ENCODE measurements at places on chromosomes 6 and 20.

GRCh38 chr6:42168650-42169049, 4.5 kb upstream of the GUCA1A start:
- DNase-seq, result no peak

DNA sequence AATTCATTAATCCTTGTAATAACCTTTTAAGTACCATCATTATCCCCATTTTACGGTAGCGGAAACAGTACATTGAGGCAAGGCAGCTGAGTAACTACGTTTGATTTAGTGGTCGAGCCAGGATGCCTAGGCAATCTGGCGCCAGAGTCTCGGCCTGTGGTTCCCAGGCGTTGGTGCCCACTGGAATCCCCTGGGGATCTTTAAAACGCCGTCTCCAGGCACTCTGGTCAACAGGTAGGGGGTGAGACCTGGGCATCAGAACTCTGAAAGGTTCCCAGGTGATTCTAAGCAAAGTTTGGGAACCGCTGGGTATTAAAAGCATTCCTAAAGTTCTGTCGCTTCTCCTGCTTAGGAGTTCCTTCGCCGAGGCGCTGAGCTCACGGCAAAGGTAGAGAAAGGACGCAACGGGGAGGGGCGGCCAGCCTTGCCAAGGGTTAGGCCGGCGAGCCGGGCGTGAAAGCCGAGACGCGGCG, 939 bp downstream of the DTNBP1 start:
- no peak for DNase-seq

DNA sequence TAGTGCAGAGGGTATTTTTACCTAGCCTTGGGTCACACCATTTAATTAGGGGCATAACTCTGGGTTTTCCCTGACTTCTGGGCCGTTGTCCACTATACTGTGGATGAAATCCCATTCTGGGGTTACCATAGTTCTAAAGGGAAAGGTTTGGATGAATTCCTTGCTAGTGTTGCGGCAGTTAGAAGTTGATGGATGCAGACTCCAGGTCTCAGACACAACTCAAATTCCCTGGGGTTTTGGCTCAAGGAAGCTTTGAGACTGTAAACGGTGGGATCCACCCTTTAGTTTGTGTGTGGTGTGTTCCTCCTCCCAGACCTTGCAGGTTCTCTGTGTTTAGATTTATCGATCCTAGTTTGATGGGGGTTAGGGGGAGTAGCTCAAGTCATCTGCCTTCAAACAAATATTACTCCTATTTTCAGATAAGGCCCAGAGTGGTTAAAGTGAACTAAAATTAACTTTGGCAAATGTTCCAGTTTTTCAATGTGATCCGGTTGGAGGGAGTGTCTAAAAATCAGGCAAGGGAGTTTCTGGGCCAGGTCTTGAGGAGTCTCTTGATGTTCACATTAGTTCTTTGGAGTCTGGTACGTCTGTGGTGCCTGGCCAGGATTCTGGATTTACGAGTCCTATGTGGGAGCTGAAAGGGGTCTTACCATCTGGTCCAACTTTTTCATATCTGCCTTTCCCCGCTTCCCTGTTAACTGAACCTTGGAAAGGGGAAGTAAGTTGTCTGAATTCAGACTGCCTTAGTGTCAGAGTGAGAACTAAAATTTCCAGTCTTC, 1.5 kb downstream of the RALY start:
- no peak for DNase-seq

DNA sequence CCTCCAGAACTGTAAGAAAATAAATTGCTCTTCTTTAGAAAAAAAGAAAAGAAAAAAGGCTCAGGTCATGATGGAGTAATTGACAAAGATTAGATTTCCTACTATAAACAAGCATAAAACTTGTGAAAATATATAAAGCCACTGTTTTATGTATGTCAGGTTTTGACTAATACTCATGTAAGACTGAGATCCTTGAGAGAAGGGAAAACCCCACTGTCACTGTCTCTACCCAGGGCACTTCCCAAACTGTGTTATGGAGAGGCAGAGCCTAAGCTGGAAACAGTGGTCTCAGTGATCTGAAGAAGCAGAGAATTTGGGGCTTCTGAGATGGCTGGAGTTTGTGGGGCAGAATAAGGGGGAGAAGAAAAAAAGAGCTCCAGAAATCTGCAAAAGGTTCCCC, 7.6 kb downstream of the ACAT2 start:
- no peak for DNase-seq

- DNase-seq, result no peak
These were observed 20.9 kb upstream of the MCM3 start for GRCh38 chr6:52305411-52305810.

DNA sequence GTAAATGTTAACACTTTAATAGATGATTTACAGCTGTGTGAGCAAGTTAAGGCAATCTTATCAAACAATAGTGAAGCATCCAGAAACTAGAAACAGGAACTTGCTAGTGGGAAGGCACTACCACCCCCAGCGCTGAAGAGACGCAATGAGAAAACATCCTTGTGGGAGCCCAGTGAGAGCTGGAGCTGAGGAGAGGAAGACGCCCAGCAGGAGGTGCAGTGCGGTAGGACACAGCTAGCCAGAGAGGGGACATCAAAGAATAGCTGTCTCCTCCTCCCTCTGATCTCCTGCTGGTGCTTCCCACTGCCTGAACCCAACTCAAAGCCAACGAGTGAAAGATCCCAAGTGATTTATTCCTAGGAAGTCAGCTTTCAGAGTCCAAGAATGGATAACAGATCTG, 140.3 kb downstream of the COL12A1 start:
- no peak for DNase-seq

- no peak for DNase-seq
These were observed 197.3 kb downstream of the CENPW start for GRCh38 chr6:126537061-126537816.

- DNase-seq, result no peak
These were observed 637 bp downstream of the TFB1M start for GRCh38 chr6:155313602-155314091.

DNA sequence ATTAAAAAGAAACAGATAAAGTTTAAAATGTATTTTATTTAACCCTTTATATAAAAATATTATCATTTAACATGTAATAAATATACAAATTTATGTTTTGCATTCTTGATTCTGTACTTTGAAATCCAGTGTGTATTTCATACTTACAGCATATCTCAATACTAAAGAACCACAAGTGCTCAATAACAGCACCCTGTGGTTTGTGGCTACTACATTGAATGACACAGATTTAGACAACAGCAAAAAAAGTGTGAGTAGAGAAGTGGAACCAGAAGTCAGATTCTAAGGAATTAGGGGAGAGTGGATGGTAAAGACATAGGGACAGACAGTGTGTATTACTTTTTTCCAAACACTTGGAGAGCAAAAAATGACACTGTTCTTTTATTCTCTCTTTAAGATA, 524.5 kb downstream of the BMP2 start:
- DNase-seq, result no peak

- DNase-seq, result no peak
These were observed 83.0 kb downstream of the SCAND1 start for GRCh38 chr20:35871259-35871771.

DNA sequence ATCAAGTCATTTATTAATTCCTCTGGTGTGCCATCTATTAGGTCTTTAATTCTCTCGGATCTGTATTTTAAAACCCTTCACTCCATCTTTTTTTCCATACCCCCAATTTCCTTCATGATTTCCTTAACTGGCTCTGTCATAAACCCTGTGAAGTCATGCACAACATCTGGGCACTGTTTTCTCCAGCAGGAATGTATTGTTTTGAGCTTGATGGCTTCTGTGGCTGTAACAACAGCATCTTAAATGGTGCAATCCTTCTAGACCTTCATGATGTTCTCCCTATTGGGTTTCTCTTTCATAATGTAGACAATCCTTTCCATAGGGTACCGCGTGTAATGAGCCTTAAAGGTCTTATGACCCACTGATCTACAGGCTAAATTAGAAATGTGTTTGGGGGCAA, 29.0 kb downstream of the CDK19 start:
- no peak for DNase-seq

DNA sequence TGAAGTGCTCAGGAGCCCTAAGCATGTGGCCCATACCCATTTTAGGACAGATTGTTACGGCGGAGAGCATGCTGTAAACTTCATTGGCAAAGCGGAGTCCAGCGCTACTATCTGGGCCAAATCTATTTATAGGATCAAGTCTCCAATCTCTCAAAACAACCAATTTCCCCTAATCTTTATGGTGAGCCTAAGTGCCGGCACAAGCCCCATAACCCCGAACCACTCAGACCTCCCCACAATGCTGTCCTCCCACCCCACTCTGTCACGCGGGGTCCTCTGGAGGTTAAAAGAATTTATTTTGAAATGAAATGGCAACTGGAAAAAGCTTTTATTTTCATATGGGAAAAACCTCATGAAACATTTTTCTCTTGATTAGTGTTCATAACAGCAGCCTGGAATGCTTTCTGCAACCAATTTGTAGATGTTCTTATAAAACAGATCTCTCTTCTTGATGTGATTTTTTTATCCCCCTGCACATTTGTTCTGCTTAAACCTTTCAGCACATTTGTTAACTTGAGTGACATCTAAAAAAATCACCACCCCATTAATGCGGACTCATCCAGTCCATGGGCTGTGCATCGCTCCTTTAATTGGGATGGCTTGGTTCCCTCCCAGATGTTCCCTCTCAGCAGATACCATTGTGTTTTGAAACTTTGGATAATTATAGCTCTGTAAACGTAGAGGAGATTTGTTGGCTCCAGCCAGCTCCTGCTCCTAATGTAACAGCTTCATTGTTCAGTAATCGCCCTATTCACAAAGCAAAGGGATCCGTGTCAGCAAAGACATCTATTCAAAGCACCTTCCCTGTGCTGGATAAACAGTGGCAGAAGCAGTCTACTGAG, 323.6 kb downstream of the CD83 start:
- DNase-seq, result no peak

DNA sequence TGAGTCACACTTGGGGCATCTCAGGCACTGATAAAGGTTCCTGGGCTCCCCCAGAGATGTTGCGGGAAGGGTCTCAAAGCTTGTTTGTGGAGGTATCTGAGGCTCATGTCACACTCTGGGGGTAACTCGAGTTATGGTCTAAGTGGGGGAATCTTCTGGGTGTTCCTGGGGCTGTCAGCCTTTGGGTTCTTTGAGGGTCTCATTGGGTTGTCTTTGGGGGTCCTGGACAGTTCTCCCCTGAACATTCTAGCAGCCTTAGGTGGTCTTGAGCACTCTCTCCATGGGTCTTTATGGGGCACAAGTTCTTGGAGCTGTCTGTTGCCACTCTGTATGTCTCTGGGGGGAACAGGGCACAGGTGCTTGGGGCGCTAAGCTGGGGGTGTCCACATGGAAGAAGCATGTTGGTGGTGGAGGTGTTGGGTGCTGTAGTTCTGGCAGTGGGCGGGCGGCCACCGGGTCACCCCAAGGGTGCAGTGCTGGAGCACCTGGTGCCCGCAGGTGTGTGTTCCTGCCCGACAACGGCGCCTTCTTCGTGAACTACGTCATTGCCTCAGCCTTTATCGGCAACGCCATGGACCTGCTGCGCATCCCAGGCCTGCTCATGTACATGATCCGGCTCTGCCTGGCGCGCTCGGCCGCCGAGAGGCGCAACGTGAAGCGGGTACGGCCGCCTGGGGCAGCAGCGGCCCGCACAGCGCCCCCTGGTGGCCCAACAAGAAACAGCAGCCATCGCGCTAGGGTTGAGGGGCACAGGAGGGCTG, 7.1 kb upstream of the CAPN11 start:
- DNase-seq, result no peak

DNA sequence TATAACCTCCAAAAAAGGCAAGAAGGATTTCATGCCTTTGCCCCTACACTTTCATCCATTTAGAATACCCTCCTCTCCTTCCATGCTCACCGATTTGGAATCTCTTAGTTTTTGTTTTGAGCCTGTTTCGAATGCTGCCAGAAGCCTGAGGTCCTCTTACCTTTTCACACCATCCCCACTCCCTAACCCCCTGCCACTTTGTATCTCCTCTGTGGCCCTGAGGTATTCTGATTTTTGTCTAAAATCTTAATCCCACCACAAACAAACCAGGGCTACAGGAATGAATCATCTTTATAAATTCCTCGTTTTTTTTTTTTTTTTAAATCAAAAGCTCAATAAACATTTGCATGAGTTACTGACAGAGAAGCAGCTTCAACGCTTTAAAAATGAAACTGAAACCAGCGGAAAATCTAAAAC, 1.6 kb upstream of the RPS12 start:
- DNase-seq, result no peak

- no peak for DNase-seq
These were observed 161.0 kb upstream of the PRND start for GRCh38 chr20:4560667-4561066.

DNA sequence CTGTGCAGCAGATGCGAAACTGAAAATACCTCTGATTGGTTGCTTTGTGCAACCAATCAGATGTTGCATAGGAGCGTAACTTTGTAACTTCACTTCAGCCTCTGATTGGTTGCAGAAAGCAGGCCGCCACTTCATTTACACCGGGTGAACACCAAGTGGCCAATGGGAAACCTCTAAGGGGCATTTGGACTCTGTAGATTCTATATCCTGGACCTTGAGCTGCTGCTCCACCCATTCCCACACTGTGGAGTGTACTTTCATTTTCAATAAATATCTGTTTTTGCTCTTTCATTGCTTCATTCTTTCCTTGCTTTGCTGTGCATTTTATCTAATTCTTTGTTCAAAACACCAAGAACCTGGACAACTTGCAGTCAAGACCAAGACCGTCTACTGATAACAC, 14.1 kb upstream of the NXT1 start:
- DNase-seq, result no peak

DNA sequence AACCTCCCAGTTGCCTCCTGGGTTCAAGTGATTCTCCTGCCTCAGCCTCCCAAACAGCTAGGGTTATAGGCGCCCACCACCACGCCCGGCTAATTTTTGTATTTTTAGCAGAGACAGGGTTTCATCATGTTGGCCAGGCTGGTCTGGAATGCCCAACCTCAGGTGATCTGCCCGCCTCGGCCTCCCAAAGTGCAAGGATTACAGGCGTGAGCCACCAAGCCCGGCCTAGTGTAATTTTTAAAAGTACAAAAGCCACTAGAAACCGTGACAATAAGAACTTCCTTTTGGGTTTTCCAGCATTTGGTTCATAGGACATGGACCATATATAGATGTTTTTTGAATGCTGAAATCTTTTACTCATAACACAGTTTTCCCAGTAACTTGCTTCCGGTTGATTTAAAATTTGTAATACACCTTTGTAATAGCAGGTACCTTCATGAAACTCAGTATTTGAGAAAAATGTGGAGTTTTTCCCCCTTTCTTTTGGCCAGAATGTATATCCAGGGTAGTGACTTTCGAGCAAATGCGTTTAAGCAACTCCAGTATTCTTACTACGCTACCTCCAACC, 467 bp downstream of the PXT1 start:
- peak; percentile 34 for DNase-seq

DNA sequence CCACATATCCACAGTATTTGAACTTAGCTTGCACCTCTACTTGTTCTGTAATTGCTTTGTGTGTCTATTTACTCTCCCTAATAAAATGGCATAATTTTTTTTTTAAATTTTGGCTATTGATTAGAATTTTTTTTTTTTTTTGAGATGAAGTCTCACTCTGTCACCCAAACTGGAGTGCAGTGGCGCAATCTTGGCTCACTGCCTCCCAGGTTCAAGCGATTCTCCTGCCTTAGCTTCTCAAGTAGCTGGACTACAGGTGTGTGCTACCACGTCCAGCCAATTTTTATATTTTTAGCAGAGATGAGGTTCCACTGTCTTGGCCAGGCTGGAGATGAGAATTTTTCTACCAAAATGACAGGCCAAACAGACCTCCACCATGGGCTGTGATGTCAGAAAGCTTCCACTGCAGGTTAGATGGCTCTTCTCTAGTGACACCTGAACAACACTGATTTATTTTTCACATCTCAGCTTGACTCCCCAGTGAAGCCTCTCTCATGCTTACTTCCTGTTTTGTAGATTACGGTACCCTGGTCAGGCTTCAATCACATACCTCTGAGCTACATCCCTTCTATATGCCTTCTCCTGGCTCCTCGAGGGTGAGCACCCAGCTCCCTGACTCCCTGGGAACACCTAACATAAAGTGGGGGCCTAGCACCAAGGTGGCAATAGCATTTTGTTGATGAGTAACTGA, 112.8 kb downstream of the ARHGAP18 start:
- no peak for DNase-seq
